Fibroblast of the aortic adventitia (primary cell): ENCODE measurements at places on chromosomes 5 and 9. TPM values are rescaled to one million over a fixed set of nuclear protein-coding genes. Genes with fewer than 3 reads are reported as not detected.
A peak's percentile ranks its signal among the peaks of the same experiment; 100 is the strongest.

LVRN gene
- 0.90 TPM in 1 of 2 replicates, not detected in the other for total RNA-seq

DNA sequence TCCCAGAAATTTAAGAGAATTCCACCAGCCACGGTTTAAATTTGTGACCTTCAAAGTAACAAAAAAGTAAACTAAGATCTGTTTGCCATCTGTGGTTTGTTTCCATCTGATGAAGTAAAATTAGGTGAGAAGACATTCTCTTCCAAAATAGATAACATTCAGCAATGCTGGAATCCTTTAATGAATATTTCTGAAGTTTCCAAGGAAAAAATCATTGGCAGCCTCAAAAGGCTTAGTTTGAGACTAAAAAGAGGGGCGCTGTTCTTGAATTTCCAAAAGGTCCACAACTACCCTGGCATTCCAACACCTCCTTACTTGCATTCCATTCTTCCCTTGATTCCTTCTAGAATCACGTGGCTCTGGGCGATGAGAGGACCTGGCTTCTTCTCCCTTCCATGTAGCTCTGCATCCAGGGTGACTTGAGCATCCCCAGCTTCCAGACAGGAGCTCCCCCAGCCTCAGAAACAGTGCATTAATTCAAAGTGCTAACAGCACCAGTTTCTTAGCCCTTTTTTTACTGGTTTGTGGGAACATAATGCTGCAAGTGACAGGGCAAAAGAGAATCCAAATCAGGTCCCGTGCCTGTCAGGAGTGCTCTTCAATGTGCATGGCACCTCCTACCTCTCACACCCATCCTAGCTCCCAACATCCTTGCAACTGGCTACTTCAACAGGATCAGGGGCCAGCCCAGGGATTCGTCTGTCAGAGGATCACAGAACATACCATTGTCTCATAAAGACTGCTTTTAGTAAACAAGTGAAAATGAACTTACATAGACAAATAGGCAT, 191.5 kb upstream of the S1PR3 start:
- no peak for DNase-seq

ANKRD18B gene
- 1.9 TPM in 1 of 2 replicates, not detected in the other for total RNA-seq

TMED7 gene
- 30.5 and 181 TPM in 2 replicates for total RNA-seq

DNA sequence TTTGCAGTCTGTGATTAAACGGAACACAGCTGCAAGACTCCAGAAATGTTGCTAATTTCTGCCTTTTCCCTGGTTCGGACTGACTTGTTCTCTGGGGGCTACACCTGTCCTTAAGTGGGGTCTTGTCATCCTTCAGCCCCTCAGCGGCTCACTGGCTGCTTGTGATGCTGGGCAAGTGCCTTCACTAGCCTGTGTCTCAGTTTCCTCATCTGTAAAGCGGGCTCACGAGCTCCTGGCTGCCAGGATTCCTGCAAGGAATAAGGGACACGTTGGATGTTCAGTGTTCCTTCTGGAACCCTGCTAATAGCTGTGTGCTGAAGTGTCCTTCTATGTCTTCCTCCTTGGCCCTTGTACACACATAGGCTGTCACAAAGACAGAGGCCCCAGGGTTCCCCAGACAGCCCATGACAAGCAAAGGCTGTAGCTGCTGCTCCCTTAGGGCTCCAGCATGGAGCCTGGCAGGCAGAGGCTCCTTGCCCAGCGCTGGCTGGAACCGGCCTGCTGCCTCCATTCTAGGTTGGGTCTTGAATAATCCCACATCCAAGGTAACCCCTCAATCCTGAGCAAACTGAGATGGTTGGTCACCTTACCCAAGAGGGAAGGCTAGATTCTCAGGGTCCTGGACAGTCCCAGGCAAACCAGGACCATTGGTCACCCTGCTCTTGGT, 116.1 kb downstream of the GAPVD1 start:
- DNase-seq: no peak

GRCh38 chr5:110413856-110414255, 312.6 kb downstream of the TMEM232 start:
- peak; percentile 14 for DNase-seq

GRCh38 chr5:93402451-93402850, 178.6 kb downstream of the NR2F1-AS1 start:
- DNase-seq: no peak

PRRT1B gene
- not detected in 2 replicates for total RNA-seq
